Cardiac septum (tissue), 1 donor: ENCODE measurements at places on chromosomes 1 and 21. TPM values are rescaled to one million over a fixed set of nuclear protein-coding genes. Genes with fewer than 3 reads are reported as not detected.

The IL20 gene
- total RNA-seq: not detected

The COP1 gene
- 22.8 TPM for total RNA-seq

The SPRR3 gene
- not detected for total RNA-seq

The TSSK3 gene
- 2.6 TPM for total RNA-seq

The ELF3 gene
- total RNA-seq: 2.0 TPM

The LRRC8C gene
- 8.3 TPM for total RNA-seq

The LRRC71 gene
- total RNA-seq: not detected
